ENCODE measurements at places on chromosomes 1 and 21.

DNA sequence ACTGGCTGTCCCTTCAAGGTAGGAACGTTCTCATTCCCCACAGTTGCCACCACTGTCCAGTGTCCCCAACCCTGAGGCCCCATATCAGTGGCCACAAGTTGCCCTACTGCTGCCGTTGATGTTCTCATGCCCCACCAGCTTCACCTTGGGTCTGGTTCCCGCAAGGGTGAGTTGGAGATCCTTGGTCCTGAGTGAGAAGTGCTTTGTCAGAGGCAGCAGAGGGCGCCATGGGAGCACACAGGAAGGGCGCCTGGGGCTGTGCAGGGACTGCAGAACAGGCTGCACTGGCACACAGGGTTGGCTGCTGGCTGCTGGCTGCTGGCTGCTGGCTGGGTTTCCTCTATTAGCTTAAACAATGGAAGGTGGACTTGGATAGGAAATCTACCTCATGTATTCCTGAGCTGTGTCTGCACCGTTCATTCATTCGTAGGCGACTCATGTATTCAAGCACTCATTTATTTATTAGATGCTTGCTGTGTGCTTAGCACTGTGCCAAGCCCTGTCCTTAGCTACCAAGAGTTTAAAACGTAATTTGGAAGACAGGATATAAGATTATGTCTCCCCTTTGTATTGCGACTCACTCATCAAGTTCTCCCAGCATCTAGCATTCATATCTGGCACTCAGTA, 2.1 kb upstream of the S100A9 start:
- DNase-seq, result peak; percentile 27

DNA sequence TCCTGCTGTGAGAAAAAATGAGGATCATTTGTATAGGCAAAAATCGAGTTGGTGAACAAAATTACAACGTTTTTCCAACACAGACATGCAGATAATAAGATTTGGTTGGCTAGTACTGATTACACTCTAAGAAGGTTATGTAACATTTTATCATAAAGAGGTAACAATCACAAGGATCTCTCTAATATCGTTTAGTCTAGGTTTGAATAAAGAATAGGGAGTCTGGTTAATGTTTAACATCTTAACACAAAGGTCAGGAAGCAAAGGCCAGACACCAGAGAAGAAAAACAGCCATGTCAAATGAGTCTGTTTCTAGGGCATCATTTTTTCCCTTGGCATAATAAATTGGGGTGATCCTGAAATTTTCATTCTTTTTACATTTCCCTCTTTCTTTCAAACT, 207.4 kb upstream of the CHRM3 start:
- no peak for DNase-seq

- no peak for DNase-seq
Observed at GRCh38 chr1:227127891-227128290, 187.8 kb downstream of the COQ8A start.

DNA sequence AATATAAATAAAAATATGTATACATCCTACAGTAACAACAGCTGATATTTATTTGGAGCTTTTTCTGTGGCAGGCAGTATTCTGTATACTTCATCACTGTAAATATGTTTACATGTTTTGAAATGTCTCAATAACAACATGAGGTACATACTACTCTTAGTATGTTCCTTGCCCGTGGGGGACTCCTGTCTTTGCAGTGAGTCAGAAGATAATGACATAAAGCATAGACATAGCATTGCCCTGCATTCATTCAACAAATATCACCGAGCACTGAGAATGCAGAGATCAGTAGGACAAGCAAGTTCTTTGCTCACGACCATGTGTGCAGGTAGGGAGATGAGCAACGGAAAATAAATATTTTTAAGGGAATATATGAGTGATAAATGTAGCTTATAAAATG, 246.5 kb downstream of the LTN1 start:
- DNase-seq, result no peak

DNA sequence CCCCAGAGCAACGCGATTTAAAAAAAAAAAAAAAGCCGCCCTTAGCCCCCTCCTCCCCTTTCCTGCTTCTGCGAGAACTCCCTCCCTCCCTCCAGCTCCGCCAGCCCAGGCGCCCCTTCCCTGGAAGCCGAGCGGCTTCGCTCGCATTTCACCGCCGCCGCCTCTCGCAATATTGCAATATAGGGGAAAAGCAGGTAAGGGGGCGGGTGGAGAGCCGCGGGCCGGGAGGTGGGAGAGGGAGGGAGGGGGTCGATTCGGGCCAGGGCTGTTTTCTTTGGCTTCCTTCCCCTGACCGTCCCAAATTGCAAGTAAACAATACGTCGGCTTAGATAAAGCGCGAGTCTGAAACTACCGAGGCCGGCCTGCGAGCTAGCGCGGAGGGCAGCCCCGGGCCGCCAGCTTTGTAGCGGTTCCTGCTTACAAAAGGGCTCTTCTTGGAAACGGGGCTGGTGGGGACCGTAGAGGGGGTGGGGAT, 408 bp downstream of the LMO4 start:
- DNase-seq, result peak; percentile 24

DNA sequence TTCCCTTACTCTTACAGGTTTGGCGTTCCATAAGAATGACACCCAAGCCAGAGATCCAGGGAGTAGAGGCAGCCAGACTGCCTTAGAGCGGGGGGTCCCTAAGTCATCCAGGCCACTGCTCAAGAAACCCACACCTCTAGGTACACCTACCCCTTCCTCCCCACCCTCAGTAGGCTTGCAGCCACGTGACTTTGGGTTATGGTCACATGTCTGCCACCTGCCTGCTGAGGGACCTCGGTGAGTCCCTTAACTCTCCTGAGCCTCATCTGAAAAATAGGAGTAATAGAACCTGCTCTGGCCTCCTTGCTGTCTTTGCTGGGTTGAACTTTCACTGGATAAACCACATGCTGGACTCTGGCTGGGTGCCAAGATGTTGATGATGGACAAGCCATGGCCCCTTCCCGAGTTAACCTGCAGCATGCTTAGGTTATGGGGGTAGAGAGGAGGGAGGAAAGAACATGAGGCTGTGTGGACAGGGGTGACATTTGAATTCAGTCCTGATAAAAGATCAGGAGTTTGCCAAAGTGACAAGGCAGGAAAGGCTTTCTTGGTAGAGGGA, 4.5 kb downstream of the RPS6KA1 start:
- DNase-seq, result no peak

DNA sequence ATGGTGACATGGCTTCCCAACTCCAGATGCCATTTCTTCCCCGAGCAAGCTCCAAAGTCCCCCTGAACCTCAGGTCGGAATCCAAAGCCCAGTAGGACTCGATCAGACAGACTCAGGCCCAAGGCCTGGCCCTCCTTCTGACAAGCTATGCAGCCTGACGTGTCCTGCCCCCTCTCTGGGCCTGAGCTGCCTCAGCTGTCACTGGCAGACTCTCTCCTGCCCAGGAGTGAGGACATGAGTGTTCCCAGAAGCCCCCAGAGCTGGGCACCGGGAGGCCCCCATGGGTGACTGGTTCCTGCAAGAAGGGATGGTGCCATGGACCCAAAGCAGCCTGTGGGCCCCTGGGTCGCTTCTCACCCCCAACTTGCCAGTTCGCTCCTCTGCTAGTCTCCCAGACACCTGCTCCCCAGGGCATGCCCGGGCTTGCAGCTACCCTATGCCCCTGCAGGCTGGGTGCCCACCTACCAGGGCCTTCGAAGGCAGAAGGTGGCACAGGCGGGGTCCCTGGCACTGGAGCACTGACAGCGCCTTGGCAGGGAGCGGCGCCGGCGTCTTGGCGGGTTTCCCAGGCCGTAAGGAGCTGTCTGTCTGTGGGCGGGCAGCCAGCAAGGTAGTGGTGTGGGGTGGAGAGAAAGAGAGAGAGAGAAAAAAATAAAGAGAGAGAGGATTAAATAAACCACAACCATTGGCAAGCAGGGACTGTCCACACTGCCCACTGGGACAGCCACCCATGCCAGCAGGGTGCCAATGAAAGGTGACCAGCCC, 2.3 kb downstream of the EDN2 start:
- DNase-seq, result no peak

DNA sequence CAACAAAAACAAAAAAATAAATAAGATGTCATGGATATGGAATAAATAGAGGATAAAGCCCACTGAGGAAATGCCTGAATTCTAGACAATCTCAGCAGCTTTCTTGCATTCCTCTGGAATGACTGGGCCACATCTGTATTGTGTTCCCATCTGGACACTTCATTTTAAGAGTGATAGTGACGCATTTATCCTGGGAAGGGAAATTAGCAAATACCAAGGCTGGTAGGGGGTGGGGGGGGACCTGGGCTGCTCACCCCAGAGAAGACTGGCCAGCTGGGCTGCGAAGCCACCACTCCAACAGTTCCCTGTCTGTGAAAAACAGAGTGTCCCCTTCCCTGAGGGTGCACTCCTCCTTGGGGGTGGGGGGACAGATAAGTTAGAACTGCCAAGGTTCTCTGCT, 106.3 kb downstream of the HIVEP3 start:
- no peak for DNase-seq

GRCh38 chr1:116690849-116691406, 23.4 kb upstream of the IGSF3 start:
- no peak for DNase-seq

GRCh38 chr1:151334822-151335221, 7.6 kb upstream of the PI4KB start:
- no peak for DNase-seq

DNA sequence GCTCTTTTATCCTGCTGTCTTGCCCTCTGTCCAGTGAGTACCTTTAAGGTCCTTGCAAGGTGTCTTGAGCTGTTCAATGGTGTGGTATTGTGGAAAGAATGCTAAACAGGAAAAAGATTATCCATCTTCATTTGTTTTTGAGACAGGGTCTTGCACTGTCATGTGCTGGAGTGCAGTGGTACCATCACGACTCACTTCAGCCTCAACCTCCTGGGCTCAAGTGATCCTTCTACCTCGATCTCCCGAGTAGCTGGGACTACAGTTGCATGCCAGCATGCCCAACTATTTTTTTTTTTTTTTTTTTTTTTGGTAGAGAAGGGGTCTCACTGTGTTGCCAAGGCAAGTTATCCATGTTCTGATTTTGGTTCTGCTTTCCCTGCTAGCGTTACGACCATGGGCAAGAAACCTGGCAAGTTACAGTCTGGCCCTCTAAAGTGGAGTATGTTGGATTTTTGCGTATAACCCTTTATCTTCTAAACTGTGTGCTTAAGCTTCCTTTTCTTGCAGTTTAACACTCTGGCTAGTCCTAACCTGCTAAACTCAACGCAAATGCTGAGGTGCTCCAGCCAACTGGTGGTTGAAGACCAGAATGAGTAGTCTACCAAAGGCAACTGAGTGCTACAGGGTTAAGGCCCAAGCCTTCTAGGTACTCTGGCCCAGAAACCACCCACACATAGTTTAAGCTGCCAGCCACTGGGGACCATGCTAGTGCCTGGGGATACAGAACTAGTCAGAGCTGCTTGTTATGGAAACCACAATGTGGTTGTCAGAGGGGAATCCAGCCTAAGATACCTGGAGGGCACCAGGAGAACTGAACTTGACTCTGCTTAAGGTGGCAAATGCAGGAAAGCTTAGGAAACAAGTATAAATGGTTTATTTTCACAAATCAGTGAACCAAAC, 7.9 kb downstream of the RPL11 start:
- DNase-seq, result no peak

DNA sequence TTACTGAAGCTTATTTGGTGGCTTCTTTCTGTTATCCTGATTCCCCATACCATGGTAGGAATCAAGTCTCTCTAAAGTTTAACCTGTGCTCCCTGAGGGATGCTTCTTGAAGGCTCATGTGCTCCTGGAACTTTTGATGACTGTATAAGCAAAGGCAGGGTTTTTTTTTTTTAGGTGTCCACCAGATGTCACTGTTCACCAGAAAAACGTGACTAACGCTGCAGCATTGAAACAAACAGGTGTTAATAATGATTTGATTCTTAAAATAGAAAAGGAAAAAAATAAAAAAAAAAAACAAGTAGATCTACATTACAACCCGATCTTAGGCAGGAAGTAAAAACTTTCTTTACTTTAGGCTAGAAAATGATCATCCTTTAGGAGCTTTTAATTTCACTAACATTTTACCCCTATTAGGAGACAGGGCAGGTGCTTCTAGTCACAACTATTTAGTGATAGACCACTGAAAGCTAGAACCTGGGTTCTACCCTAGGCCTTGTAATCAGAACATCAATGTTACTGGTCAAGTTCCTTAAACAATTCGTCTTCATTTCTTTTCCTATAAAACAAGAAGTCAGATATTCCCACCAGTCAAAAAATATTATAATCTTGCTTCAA, 223.0 kb downstream of the PLA2G4A start:
- no peak for DNase-seq

- no peak for DNase-seq
Observed at GRCh38 chr1:67721650-67722291, 36.8 kb downstream of the GADD45A start.

- DNase-seq, result no peak
Observed at GRCh38 chr1:20660847-20661206, 342 bp downstream of the DDOST start.

GRCh38 chr1:234214129-234214910, 158.9 kb upstream of the COA6 start:
- DNase-seq, result peak; percentile 16

DNA sequence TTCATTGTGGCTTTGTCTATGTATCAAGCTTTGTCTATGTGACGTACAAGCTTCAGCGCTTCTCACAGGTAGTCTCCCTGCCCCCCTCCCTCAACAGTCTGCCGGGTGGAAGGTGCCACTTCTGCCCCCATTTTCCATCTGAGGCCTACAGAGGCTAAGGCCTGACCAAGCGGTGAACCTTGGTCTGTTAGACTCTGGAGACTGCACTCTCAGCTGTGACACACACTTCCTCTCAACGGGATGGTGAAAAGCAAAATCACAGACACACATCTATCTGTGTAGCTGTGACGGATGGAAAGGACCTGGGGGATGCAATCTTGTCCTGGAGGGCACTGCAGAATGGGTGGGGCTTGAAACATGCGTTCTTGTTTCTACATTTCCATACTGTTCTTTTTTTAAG, 152.9 kb upstream of the EDN2 start:
- DNase-seq, result no peak
